ENCODE measurements at places on chromosomes 7 and 10.

DNA sequence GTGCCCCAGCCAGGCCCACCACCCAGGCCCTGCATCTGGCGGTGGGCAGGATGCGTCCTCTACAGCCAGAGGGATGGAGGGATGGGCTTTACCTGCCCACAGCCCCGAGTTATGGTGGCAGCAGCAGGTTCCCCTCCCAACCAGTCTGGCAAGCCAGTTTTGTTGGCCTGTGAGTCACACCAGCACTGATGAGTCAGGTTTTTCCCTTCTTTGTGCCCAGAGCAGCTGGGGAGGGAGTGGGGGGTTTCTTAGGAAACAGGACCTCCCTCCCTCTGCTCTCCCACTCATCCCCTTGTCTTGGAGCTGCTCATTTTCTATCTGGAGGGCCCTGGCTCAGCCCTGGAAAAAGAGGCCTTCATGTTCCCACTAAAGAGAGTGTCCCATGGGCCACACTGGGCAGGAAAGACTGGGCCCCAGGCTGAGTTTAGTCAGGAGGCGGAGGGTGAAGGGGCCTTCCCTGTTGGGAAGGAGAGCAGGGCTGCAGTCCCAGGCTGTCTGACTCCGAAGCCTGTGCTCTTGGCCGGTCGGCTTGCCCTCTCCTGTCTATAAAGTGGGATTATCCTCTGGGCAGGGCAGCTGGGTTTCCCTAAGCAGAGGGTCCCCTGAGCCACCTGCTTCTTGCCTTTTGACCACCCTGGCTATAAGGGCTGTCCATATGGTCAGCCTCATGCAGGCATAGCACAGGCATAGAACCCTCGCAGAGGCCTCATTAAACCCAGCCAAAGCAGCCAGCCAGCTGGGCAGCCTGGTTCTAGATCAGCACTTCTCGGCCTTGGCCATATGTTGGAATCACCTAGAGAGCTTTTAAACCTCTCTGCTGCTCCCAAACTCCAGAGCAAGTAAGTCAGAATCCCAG is 30.2 kb upstream of the ANKRD2 start:
- DNase-seq: no peak

GRCh38 chr10:110171032-110171431 is 36.4 kb upstream of the MXI1 start:
- no peak for DNase-seq

- DNase-seq: no peak
Observed at GRCh38 chr10:31549896-31550295, 230.9 kb downstream of the ZEB1 start.

DNA sequence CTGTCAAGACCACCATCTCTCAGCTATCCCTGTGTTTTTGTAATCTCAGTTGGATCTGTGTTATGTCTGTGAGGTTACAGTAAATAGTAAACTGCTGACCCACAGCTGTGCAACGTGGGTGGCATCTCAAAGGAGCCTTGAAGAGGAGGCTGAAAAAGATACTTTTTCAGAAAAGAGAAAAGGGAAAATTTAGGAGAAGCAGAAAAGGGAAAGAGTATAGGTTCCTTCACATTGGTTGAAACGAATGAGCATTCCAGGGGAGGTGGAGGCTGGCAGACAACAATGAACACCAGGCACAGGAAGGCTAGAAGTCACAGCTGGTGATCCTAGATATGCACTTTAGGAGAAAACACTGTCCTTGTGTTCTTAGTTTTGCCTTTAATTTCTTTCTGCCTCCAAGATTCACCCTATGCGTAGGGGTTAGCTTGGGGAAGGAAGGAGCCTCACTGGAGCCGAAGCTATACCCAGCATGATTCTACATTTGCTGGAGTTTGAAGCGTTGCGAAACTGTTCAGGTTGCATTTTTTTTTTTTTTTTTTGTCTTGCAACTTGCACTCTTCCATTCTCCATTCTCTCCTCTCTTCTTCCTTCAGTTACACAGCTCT is 18.3 kb downstream of the CPED1 start:
- DNase-seq: no peak

DNA sequence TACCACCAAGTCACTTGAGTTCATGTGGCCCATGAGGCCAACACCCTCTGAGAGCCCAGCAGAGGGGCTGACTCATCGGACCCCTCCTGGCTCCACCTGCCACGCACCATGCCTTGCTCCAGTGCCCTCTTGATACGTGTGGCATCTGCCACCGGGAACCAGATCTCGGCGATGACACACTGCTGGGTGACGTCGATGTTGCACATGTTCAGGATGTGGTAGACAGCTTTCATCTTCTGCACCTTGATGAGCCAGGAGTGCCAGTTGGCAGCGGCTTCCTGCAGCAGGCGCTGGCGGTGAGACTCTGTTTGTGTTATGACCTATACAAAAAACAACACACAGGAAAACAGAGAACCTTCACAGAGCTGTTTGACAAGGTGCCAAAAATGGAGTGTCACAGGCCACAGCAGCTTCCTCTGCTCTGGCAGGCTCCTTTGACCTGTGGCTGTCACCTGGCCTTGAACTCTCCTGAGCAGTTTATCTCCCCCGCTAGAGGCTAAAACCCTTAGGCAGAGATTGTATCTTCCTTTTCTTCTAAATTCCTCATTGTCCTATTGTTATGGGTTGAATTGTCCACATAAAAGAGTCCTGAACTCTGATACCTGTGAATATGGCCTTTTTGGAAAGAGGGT is 45.2 kb upstream of the TMEM213 start:
- no peak for DNase-seq

- DNase-seq: no peak
Observed at GRCh38 chr10:35781643-35782035, 139.5 kb upstream of the FZD8 start.

DNA sequence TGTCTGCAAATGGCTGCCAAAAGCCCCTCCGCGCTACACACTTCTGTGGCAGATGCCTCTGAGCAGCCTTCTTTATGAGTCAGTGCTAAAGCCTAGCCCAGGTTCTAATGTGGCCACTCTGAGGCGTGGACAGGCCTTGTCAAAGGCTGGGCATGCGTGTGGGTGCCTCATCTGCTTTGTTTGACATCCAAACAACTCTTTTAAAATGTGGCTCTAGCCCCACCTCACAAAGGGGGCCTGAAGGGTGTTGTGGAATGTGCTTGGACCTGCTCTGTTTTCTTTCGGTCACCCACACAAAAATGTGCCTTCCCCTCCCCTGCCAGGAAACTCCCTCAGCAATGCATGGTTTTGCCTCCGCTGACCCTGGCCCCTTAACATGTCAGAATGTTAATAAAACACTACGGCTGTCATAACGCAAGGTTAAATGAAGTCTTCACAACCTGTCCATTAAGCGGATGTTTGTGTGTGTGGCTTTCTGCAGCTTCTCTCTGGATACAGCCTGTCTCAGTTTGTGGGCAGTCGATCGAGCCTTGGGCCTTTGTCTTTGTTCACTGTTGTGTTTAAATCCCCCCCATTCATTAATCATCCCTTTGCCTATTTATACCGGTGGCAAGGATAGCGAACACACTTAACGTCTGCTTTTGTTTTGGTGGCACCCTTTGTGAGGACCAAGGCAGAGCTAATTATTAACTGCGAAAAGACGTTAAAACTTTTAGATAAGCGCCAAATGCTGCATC is 718.9 kb downstream of the LRMDA start:
- DNase-seq: no peak

- DNase-seq: no peak
Observed at GRCh38 chr7:68409851-68410250, 1188.4 kb upstream of the AUTS2 start.

DNA sequence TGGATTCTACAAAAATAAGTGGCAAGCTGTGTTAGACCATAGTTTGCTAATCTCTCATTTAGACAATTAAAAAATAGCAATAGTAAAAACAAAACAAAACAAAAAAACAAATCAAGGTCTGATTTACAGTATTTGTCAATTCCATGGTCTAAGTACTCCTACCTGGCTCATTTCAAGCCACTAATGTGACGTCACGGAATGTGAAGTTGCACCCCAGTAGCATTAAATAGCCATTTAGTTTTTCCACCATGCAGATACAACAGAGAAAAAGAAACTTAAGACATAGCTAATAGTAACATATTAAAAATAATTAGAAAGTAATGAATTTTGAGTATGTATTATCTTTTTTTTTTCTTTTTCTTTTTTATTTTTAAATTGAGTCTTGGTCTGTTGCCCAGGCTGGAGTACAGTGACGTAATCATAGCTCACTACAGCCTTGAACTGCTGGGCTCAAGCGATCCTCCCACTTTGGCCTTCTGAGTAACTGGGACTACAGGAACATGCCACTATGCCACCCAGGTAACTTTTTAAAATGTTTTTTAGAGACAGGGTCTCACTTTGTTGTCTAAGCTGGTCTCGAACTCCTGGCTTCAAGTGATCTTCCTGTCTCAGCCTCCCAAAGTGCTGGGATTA is 101.2 kb downstream of the MKX start:
- DNase-seq: no peak

DNA sequence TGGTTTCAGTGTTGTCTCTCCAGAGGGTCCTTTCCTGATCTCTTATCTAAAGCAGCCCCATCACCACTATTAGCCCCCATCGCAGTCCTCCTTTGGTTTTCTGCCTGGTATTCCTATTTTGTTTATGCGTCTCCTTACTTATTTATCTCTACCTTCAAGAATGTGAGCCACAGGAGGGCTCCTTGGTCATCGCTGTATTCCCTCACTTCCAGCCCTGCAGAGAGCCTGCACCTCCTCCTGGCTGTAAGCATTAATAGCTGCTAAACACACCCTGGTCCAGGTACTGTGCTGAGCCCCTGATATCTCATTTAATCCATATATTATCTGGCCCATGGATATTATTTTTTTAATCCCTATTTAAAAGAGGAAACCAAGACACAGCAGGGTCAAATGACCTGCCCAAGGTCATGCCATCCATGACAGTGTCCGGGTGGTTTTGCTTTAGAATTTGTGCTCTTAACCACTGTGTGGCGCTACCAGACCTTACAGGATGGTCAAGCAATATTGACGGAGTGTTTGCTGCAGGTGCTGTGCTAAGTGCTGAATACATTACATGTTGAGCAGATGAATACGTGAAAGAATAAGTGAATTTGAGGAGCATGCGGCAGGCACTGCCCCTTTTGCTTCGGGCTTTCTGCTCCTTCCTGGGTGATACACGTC is 227.2 kb downstream of the ADAM12 start:
- no peak for DNase-seq

GRCh38 chr10:62171791-62172190 is 96.9 kb downstream of the RTKN2 start:
- no peak for DNase-seq

DNA sequence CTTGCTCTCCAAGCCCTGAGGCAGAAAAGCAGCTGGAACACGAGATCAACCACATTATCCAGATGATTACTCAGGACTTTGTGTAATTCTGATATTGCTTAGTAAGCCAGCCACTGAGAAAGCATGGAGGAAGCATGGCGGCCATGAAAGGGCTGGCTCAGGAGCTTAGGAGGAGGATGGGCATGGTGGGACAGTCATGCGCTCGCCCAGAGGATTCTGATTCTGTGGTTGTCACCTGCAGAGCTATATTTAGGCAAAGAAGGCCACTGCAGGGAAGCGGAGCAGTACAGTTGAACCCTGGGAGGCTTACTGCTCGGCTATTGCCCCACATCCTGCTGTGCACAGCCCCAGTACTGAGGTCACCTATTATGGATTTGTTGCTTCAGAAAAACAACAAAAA is 128.8 kb upstream of the DNAJB12 start:
- DNase-seq: no peak

DNA sequence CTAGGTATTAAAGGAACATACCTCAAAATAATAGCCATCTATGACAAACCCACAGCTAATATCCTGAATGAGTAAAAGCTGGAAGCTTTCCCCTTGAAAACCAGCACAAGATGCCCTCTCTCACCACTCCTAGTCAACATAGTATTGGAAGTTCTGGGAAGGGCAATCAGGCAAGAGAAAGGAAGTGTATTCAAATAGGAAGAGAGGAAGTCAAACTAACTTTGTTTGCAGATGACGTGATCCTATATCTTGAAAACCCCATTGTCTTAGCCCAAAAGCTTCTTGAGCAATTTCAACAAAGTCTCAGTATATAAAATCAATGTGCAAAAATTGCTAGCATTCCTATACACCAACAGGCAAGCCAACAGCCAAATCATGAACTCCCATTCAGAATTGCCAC is 131.3 kb downstream of the FANK1 start:
- no peak for DNase-seq

DNA sequence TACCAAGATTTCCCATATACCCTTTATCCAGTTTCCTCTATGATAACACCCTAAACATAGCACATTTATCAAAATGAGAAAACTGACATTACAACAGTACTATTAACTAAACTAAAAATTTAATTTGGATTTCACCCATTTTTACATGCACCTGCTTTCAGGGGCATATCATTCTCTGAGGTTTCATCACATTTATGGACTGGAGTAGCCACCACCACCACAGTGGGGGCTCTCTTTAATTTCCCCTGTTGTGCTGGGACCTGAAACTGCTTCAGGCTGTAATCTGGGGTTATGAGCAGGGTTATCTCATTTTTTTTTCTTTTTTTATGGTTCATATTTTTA is 637.9 kb upstream of the DPP6 start:
- DNase-seq: no peak

DNA sequence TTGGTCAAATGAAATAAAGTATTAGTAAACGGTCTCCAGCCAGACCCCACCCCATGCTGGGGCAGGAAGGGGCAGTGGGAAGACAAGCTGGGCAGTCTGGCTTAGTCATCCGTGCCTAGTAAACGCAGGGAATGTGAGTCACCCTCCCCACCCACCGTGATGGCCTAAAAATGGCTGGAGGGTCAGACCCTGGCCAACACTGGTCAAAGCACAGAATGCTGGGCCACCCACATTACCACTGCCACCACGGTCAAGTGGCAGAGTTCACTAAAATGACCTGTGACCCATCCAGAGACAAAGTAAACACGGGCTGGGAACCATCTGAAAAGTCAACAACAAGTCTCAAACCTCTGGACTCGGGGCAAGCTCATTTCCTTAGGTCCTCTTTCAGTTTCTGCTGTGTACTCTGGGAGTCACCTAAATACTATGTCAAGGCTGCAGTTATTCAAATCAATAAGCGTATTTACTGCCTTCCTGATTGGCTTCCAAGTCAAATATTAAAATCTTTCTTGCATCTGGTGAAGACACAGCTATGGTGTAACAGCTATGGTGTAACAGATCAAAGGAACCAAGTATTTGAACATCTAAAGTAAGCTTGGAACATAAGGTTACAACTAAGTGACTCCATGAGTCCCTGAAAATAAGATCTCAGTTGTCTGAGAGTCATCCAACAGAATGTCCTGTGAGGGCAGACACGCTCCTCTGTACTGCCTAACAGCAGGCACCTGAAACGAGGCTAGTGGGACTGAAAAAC is 3.0 kb downstream of the ZFAND2A start:
- DNase-seq: no peak

DNA sequence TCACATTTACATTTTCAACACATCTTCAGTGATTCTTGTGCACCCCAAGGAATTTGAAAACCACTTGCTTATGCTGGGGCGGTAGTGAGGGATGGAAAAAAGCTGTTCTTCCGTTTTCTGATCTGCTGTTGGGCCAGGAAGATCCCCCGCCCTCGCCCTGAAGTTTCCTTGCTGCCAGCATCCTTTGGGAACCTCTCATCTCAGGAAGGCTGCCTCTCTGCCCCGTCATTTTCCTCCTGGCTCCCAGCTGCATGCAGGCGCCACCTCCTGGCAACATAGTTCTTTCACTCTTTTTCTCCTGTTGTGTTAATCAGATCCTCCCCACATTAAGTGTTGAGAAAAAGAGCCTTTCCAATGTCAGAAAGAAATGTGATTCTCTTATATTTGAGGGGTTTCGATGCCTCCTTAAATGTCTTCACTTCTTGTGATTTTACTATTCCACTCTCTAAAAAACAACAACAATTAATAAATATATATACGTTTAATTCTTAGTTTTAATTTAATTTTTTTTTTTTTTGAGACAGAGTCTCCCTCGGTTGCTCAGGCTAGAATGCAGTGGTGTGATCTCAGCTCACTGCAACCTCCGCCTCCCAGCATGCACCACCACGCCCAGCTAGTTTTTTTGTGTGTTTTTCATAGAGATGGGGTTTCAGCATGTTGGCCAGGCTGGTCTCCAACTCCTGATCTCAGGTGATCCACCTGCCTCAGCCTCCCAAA is 122.9 kb downstream of the RALA start:
- peak; percentile 28 for DNase-seq

Measured in NCI-H1417 treated with DMSO at 0.1 percent for 48 hours (cell line).